ENCODE measurements at places on chromosomes 7 and 10. TPM values are rescaled to one million over a fixed set of nuclear protein-coding genes. Genes with fewer than 3 reads are reported as not detected.

The ADAM22 gene
- total RNA-seq, result 7.0 TPM

The C10orf62 gene
- total RNA-seq, result not detected

The IDI2 gene
- total RNA-seq, result not detected

The HYAL4 gene
- total RNA-seq, result not detected

The LOXL4 gene
- not detected for total RNA-seq

The CAMK2G gene
- 32.4 TPM for total RNA-seq

The SORCS3 gene
- total RNA-seq, result 0.05 TPM

The CHCHD1 gene
- 110 TPM for total RNA-seq

The BLOC1S2 gene
- 70.4 TPM for total RNA-seq

The SEMA3D gene
- 1.5 TPM for total RNA-seq

The TMEM229A gene
- not detected for total RNA-seq
